Stimulated activated memory B cell treated with anti-CD40 and anti-IgM and Interleukin-4, amounts not matched to agents 10 μg/mL and 1 μg/mL and 100 μg/mL, for 72 hours (primary cell): ENCODE measurements at places on chromosomes 16 and 17.
A peak's percentile ranks its signal among the peaks of the same experiment; 100 is the strongest.

DNA sequence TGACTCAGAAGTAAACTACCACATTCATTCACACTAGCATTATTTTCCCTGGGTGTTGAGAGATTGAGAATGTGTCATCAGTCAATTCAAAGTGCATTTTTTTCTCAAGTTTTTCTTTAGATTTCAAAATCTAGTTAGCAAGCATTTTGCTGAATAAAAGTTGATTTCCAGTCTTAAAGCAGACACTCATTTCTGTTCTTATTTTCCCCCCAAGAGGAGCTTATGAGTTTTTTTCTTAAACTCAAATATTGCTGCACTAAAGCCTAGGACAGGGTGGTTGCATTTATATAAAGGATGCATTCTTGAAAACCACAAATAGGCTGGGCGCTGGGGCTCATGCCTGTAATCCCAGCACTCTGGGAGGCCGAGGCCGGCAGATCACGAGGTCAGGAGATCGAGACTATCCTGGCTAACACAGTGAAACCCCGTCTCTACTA lies 15.3 kb downstream of the CDH3 start:
- no peak for ATAC-seq

DNA sequence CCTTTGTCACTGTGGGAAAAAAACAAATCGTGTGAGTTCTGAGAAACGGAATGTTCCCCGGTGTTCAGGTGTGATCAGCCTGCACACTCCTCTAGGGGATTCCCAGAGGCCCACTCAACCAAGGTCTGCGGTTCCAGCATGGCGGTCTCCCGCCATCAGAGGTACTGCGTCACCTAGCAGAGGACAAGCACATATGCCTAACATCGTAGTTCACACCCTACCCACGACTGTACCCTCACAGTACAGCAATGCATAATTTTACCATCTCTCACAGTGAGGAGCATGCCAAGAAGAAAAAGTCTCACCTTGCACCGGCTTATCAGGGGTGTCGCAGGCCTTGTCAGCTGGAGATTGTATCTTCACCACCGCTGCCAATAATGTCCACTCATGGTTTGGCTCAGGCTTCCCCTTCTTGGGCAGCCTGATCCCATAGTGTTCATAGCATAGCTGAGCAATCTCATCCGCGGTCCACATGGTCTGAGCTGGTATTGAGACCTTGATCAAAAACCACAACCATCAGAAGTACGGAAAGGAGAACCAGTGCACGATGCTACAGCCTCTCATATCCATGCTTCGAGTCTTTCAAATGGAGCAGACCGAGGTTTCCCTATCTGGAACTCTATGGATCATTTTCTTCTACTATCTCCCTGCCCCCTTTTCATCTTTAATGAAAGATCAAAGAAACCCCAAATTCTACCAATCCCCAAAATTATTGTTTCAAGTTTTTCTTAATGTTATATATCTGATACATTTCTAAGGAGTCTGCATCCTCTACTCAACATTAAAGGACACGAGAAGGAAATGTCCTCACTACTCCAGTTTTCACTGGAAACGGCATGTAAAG lies 2.5 kb downstream of the ADAT1 start:
- no peak for ATAC-seq

DNA sequence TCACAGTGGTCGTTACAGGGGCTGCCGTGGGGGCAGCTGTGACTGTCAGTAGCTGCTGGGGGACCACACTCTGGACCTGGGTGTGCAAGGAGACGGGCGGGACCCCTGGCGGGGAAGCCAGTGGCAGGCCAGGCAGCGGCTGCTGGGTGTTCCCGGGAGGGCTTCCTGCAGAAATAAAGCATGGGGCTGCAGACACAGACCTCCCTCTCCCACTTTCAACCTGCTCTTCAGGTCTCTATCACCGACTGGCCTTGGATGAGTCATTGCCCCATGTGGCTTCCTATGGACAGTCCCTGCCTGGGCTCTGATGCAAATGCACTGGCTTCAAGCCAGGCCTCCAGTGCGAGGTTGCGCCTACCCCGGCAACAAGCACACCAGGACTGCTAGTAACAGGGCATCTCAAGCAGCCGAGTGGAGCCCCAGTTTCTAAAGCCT lies 17.2 kb downstream of the SREBF1 start:
- ATAC-seq = peak; percentile 86

DNA sequence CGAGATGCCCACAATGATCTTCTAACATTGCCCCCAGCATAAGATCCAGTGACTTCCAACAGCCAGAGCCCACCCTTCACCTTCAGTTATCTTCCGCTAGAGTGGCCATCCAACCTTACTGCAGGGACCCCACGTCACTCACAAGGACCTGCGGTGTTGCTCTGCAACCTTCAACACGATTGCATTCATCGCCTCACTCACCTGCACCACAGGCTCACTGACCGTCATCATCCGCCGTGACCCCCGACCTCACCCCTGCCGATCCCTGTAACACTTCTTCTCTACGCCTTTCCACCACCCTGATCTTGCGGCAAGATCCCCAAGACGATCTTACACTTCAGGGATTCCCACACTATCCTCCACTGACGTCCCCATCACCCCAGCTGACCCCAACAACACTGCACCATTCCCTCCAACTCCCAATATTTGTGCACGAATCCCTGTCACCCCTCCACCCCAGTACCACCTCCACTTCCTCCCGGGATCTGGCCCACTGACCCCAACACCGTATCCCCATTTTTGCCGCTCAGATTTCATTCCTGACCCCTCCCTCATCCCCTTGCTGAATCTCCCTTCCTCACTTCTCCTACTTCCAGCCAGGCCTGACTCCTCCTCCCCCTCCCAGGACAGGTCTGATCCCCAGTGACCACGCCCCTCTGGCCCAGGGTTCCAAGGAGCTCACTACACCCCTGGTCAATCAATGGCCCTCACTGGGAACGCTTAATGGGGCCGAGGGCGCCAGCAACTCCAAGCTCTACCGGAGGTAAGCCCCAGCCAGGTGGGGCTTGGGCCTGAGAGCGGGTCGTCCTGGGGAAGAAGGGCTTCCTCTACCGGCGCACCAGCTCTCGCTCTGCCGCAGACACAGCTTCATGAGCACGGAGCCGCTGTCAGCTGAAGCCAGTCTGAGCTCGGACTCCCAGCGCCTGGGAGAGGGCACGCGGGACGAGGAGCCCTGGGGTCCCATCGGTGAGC lies 7.6 kb downstream of the RUNDC3A start:
- no peak for ATAC-seq

DNA sequence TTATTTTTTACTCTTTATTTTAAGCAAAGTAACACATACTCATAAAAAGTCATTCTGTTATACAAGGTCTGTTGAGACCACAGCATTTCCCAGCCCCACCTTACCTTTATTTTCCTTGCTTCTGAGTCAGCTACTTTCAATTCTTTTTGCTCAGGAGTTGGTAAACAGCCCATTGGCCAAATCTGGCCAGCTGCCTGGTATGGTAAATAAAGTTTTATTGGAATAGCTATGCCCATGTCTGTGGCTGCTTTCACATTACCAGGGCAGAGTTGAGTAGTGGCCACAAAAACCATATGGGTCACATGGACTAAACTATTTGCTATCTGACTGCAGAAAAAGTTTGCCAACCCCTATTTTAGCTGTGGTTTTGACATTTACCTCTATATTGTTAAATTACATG lies 3.4 kb upstream of the NSRP1 start:
- peak; percentile 34 for ATAC-seq

- no peak for ATAC-seq
These were observed 699 bp upstream of the MAP1LC3B start for GRCh38 chr16:87391324-87391949.

- no peak for ATAC-seq
These were observed 143.4 kb downstream of the MAP2K4 start for GRCh38 chr17:12164085-12164484.

GRCh38 chr16:28924399-28924761 lies 658 bp downstream of the RABEP2 start:
- no peak for ATAC-seq

GRCh38 chr17:15361592-15361991 lies 20.2 kb upstream of the TEKT3 start:
- no peak for ATAC-seq

DNA sequence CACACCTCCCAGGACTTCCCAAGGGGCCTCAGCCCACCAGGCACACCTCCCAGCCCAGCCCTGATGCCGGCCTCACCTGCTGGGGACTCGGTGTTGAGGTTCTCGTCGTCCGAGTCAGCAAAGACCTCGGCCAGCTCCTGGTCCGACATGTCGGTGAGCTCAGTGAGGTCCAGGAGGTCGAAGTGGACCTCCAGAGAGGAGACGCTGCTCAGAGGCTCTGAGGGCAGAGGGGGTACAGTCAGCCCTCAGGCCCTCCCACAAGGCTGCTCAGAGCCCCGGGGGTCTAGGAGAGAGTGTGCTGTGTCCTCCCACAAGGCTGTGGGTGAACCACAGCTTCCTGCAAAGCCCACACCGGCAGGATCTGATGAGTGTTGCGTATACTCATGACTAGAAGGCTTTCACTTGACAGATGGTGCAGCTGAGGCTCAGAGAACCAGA lies 10.5 kb downstream of the DBNDD1 start:
- ATAC-seq = peak; percentile 92

GRCh38 chr17:66432996-66433551 lies 130.7 kb downstream of the PRKCA start:
- no peak for ATAC-seq

GRCh38 chr16:68128577-68129305 lies 43.6 kb downstream of the NFATC3 start:
- ATAC-seq = no peak

GRCh38 chr16:27929818-27930217 lies 133.7 kb downstream of the GSG1L start:
- ATAC-seq = no peak

- ATAC-seq = peak; percentile 74
These were observed 394.0 kb downstream of the CA10 start for GRCh38 chr17:51764387-51764971.

DNA sequence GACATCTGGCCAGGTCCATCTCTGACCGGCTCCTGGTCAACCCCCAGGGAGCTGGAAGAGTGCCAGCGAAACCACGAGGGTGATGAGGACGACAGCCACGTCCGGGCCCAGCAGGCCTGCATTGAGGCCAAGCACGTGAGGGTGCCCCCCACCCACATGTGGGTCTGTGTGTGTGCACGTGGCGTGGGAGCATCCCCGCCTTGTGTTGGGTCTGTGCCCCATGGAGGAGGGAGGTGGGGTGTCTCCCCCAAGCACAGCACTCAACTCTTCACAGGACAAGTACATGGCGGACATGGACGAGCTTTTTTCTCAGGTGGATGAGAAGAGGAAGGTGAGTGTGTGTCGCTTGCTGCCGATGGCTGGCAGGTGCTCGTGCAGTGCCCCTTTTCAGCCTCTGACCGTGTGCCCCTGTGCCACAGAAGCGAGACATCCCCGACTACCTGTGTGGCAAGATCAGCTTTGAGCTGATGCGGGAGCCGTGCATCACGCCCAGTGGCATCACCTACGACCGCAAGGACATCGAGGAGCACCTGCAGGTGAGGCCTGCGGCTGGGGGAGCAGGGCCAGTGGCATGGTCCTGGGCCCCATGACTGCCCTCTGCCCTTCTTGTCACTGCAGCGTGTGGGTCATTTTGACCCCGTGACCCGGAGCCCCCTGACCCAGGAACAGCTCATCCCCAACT lies 1.7 kb downstream of the STUB1 start:
- no peak for ATAC-seq

- no peak for ATAC-seq
These were observed 354.8 kb downstream of the SEC14L1 start for GRCh38 chr17:77495575-77495974.
